Mucosa of gallbladder (tissue), 1 donor: ENCODE measurements at places on chromosomes 16 and 17. TPM values are rescaled to one million over a fixed set of nuclear protein-coding genes. Genes with fewer than 3 reads are reported as not detected.

Gene KCNG4
- total RNA-seq, result not detected

Gene KLHL10
- 0.29 TPM for total RNA-seq

Gene ARL5C
- total RNA-seq, result not detected

Gene KRT17
- not detected for total RNA-seq

Gene SLC38A8
- not detected for total RNA-seq

Gene PIP4K2B
- total RNA-seq, result 46.7 TPM

Gene AIPL1
- total RNA-seq, result not detected

Gene CACNG5
- total RNA-seq, result not detected

Gene OSGIN1
- total RNA-seq, result 22.4 TPM

Gene FBXL16
- 0.78 TPM for total RNA-seq

Gene CDH15
- 0.20 TPM for total RNA-seq

Gene KRTAP4-1
- not detected for total RNA-seq

Gene TPSG1
- total RNA-seq, result 1.6 TPM

Gene SLC13A2
- total RNA-seq, result 55.0 TPM

Gene TAT
- total RNA-seq, result 2.5 TPM

Gene C17orf50
- total RNA-seq, result not detected

Gene FBXO31
- 36.7 TPM for total RNA-seq

Gene FN3K
- total RNA-seq, result 46.8 TPM

Gene BMERB1
- 67.0 TPM for total RNA-seq

Gene CLEC19A
- 0.26 TPM for total RNA-seq

Gene CHST5
- total RNA-seq, result 0.63 TPM

Gene CD300LB
- 0.49 TPM for total RNA-seq

Gene MYH11
- total RNA-seq, result 1,761 TPM

Gene FAM83G
- 35.0 TPM for total RNA-seq

Gene SOX8
- 1.4 TPM for total RNA-seq

Gene TBC1D3G
- total RNA-seq, result not detected

Gene SPATA22
- 0.32 TPM for total RNA-seq

Gene RNF157
- total RNA-seq, result 3.3 TPM

Gene PPL
- total RNA-seq, result 62.2 TPM

Gene CHP2
- not detected for total RNA-seq

Gene KCNJ2
- total RNA-seq, result 2.5 TPM

Gene ABCC12
- total RNA-seq, result 0.69 TPM

Gene ST6GALNAC1
- 61.0 TPM for total RNA-seq

Gene C17orf78
- total RNA-seq, result not detected

Gene NPB
- total RNA-seq, result 0.55 TPM

Gene ANKRD40CL
- 10.9 TPM for total RNA-seq

Gene ACSM2A
- total RNA-seq, result 0.26 TPM

Gene CDR2L
- total RNA-seq, result 83.8 TPM

Gene KRTAP9-8
- total RNA-seq, result not detected

Gene ADAD2
- total RNA-seq, result 0.60 TPM

Gene MYH3
- 3.4 TPM for total RNA-seq
